Left ventricle myocardium superior (tissue), 1 donor: ENCODE measurements at places on chromosomes 3 and 15.

DNA sequence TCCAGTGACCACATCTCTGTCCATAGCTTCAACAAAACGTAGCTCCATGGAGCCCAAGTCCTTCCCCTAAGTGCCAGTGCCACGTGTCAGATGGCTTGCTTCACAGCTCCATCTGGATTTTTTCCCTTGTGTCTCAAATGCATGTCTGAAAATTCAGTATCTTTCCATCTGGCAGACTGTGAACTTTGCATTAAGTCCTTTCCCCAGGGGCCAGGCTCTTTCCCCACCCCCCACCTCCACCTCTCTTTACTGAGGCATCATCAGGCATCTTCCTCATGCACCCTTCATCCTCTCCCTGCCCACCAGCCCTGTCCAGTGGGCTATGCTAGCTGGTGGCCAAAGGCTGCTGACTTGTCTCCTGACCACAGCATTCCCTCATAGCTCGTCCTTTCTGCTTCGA, 53.7 kb downstream of the PDIA5 start:
- DNase-seq: no peak

- no peak for DNase-seq
These were observed 45.9 kb upstream of the LIMD1 start for GRCh38 chr3:45548681-45549075.

DNA sequence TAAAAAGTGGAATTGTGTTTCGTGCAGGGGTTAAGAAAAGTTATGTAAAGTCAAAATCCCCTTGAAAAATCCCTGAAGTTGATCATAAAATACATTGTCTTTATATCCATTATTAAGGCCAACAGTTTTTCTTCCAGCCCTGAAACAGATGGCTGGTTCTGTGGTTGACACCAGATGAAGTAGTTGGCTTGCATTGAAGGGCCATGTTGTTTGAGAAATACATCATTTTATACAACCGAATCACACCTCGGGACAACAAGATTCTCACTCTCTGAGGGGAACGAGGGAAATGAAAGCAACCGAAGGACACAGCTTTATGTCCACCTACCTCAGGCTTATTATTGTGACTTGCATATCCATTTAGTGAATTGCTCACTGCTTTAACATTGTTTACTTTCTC, 126.0 kb upstream of the MITF start:
- no peak for DNase-seq

DNA sequence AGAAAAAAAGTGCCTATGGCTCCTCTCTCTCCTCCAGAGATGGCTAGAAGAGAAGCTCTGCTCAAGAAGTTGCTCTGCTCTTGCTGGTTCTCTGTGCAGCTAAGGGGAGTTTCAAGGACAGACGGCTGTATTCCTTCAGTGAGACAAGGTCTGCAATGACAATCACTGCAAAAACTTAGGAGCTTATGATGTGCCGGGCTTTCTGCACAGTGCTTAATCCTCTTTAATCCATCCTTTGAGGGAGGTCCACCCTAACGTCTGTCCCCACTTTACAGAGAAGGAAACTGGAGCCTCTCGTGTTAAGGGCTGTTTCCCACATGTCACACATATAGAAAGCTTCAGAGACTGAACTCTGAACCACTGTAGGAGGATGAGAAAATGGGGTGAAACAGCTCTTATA, 260.6 kb downstream of the MEX3B start:
- DNase-seq: no peak

DNA sequence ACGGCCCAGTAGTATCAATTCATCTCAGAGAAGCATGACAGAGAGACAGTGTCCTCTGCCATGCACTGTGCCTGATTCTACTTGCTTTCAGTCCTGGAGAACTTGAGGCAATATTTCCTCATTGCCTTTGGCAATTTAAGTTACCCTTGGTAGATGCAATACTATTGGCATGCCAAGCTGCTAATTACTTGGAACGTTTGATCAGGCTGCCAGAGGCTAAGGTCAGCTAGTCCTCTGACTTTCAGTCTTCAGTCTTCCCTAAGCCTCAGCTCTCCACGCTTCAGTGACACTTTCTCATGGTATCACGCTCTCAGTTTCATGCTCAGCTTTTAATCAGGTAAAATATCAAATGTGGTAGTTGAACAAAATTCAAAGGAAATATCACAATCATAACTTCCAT, 13.1 kb upstream of the OSBPL11 start:
- DNase-seq: no peak

DNA sequence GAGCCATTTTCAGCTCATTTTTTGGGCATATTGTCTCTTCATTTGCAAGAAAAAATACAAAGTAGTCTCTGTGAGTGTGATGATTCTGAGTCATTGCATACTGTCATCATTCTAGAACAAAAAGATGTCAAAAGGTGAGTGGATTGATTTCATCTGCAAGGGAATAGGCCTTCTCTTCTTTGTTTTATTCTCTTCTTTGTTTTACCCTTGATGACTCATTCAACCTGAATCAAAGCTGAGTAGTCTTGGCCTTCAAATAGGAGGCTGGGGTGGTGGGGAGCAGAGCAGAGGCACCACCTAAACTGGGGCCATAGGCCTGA, 25.4 kb downstream of the CYP19A1 start:
- no peak for DNase-seq

- DNase-seq: no peak
These were observed 14.2 kb upstream of the NRROS start for GRCh38 chr3:196625331-196625730.

DNA sequence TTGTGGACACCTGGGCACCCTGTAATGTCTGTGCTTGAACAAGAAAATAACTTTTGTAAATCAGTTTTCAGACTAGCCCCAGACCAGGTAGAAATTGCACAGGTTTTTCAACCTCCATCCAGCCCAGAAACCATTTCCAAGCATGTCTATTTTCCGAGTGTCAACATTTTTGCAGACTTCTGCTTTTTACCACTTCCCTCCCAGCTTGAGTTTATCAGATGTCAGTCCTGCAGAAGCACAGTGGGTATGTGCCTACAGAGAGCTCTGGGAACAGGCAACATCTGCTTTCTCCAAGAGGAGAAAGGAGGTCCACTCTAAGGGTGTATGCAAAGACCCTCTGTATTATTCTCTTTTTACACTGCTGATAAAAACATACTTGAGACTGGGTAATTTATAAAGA, 83.9 kb downstream of the LRRK1 start:
- no peak for DNase-seq
